ENCODE measurements at places on chromosomes 5 and 9. TPM values are rescaled to one million over a fixed set of nuclear protein-coding genes. Genes with fewer than 3 reads are reported as not detected.

GRCh38 chr9:14062586-14063221 is 251.2 kb downstream of the NFIB start:
- no peak for DNase-seq
- H3K4me3 ChIP-seq, result no peak overlapping the region
- no peaks in the 10 kb centered on the region for H3K4me1 ChIP-seq
- no peaks in the 10 kb centered on the region for H3K36me3 ChIP-seq
- H3K27me3 ChIP-seq, result no peaks in the 10 kb centered on the region

- DNase-seq, result no peak
- peaks cover 74% of the 10 kb centered on the region for H3K36me3 ChIP-seq
- H3K4me3 ChIP-seq, result no peak overlapping the region
- H3K27ac ChIP-seq, result no peak overlapping the region
- H3K4me1 ChIP-seq, result no peaks in the 10 kb centered on the region
Observed at GRCh38 chr9:128735373-128735772, 11.4 kb upstream of the ZDHHC12 start.

PNPLA7 gene
- 12.2 TPM for total RNA-seq

- no peaks in the 10 kb centered on the region for H3K4me1 ChIP-seq
- DNase-seq, result no peak
- no peaks in the 10 kb centered on the region for H3K36me3 ChIP-seq
- no peak overlapping the region for H3K4me3 ChIP-seq
- no peak overlapping the region for H3K27ac ChIP-seq
Observed at GRCh38 chr9:86783884-86784283, 163.4 kb downstream of the GAS1 start.

LHX3 gene
- total RNA-seq, result not detected

DNA sequence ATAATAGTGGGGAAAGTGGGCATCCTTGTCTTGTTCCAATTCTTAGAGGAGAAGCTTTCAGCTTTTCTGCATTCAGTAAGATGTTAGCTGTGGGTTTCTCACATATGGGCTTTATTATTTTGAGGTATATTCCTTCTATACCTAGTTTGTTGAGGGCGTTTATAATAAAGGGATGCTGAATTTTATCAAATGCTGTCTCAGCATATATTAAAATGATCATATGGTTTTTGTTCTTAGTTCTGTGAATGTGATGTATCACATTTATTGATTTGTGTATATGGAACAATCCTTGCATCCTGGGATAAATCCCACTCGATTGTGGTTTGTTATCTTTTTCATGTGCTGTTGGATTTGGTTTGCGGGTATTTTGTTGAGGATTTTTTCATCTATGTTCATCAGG is 43.1 kb downstream of the FGD3 start:
- no peak overlapping the region for H3K27ac ChIP-seq
- no peak overlapping the region for H3K4me3 ChIP-seq
- H3K36me3 ChIP-seq, result no peaks in the 10 kb centered on the region
- no peak for DNase-seq
- peaks cover 17% of the 10 kb centered on the region for H3K4me1 ChIP-seq

MRPL41 gene
- 44.6 TPM for total RNA-seq
